Renal cortical epithelial cell (primary cell): ENCODE measurements at places on chromosomes 2 and 18. TPM values are rescaled to one million over a fixed set of nuclear protein-coding genes. Genes with fewer than 3 reads are reported as not detected.
A peak's percentile ranks its signal among the peaks of the same experiment; 100 is the strongest.

GRCh38 chr2:73050121-73050545, 21.4 kb downstream of the SFXN5 start:
- DNase-seq, result peak; percentile 52

GRCh38 chr2:189608795-189609422, 28.3 kb upstream of the SLC40A1 start:
- no peak for DNase-seq

DNA sequence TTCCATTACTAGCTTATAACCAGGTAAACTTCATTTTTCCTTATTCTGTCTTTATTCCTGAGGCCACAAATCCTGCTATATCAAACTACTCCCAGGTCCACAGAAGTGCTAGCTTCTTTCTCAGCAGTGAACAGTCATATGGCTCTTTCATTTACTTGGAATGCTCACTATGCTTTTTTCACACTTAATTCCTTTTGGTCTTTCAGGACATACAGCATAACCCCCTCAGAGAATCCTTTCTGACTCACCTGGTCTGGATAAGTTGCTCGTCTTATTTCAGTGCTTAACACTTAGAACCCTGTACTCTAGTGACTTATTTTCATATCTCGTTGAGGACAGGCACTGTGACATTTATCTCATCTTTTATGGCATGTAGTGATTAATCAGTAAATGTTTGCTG, 325.0 kb upstream of the UBE2E3 start:
- peak; percentile 21 for DNase-seq

- DNase-seq, result no peak
These were observed 546.6 kb upstream of the LRRTM4 start for GRCh38 chr2:78068808-78069207.

DNA sequence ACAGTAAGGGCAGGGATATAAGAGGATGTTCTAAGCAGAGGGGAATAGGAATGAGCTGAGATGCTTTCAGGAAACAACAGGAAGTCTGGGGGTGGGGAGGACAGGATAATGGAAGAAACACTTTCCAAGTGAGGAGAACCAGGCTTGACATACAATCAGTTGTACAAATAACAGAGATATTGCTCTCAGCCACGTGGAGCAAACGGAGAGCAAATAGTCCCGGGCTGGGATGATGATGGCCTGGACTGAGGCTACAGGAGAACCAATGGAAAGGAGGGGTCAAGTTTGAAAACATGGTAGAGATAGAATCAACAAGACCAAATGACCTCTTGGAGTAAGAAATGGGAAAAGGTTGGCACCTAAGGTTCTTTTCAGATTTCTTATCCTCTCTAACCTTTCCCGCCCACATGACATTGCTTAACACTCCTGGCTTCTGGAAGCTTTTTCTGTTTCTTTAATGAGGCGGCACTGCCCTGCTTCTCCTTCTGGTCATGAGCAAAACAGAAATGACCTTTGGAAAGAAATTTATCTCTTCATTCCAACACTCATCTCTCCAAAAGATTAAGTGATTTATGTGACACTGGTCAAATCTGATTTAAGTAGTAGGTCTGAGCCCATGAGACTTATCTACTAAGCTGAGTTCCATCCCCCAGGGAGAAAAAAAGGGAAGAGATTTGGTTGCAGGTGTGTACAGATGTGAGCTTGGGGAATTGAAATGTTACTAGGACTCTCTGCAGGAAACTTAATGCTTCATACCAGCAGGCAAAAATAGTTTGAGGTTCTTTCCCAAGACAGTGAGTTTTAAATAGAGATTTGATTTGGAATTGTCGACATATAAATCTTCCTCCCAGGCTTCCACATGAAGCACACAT, 442.9 kb upstream of the HNRNPA3 start:
- no peak for DNase-seq

- DNase-seq, result no peak
These were observed 29.2 kb upstream of the HNRNPLL start for GRCh38 chr2:38631976-38632375.

GRCh38 chr2:108612153-108612513, 77.9 kb downstream of the LIMS1 start:
- DNase-seq, result peak; percentile 55

- DNase-seq, result peak; percentile 24
These were observed 238.5 kb upstream of the ERBB4 start for GRCh38 chr2:212777020-212777491.

DNA sequence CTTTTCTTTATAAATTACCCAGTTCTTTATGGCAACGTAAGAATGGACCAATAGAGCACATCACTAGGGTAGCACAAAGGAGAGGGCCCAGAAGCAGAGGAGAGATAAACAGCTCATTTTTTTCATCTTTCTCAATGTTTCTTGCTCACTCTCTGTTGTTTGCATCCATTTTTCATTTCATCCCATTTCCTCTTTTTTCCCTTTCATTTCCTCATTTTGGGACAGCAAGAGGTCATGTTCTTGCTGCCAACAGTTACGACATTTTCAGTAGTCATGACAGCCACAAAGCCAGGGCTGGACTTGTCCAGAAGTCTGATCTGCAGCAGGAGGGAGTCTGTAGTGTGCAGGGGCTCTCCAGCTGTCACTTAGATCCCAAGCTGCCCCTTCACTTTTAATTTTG, 52.7 kb upstream of the CYP1B1 start:
- no peak for DNase-seq

GRCh38 chr2:38066421-38067115, 9.4 kb downstream of the CYP1B1 start:
- peak; percentile 19 for DNase-seq

GRCh38 chr18:48006415-48007175, 76.1 kb upstream of the SMAD2 start:
- DNase-seq, result no peak

- DNase-seq, result no peak
These were observed 46.6 kb upstream of the EHBP1 start for GRCh38 chr2:62658891-62659290.

DNA sequence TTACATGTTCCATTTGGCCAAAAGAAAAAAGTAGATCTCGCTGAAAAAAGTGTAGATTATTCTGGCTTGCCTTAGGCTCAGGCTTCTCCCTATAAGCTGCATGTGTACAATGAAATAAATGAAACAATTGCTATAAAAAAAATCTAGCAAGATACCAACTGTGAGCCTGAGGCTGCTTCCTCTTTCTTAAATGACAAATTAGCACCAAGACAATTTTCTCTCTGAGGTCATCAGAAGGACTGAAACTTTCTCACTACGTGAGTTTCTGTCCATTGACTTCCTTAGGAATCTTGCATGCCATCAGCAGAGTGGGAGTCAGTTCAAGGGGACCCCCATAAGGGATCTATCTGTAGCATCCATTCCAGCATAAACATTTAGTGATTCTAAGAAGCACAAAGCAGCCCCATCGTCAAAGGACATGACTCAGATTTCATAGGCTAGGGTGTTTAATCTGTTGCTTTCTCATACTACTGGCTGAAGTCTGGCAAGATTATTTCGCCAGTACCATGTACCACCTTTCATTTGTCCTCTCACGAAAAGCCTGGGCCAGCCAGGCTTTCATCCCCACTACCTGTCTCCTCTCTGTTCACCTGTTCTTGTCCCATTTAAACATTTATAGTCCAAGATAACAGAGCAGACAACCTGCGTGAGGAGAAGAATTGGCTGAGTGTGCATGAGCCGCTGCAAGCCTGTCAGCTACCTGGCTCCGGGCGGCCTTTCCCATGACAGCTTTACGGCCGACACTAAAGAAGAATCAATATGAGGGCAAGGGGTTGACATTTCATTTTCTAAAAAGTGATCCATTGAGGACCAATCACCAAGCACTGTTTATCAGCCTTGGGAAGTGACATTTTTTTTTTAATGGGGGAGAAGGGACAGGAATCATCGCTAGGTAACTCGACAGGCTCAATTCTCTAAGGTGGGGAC, 120.0 kb downstream of the EPHA4 start:
- no peak for DNase-seq

- DNase-seq, result no peak
These were observed 18.5 kb downstream of the PDCL3 start for GRCh38 chr2:100581277-100581612.

- peak; percentile 71 for DNase-seq
These were observed 97.9 kb upstream of the NOL4 start for GRCh38 chr18:34322365-34323289.

DNA sequence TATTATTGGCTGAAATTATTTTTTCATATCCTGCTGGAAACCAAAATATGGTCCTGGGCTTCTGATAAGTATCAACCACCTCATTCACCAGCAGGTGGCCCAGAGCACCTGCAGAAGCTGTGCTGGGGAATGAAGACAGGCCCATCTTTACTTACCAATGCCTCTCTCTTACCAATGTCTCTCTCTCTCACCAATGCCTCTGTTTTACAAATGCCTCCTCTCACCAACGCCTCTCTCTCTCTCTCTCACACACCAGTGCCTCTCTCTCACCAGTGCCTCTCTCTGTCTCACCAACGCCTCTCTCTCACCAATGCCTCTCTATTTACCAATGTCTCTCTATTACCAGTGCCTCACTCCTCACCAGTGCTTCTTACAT, 2.3 kb upstream of the MAL start:
- DNase-seq, result peak; percentile 59

- no peak for DNase-seq
These were observed 200.4 kb downstream of the SPP2 start for GRCh38 chr2:234250926-234251325.

DNA sequence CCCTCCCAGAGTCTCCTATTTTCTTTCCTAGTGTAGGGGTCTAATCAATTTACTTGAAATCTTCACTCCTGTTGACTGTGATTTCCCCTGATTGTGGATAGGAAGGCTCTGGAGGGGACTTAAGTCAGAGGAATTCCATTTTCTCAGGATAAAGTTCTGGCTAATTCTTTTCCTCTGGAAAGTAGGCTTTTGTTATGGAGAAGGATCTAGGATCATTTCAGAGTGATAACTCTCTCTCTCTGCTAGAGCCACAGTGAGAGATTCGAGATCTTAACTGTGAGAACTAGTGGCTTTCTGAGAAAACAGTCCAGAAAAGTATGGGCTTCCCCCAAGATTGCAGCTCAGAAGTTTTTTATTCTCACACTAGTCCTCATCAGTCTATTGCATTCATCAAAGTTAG, 163.9 kb upstream of the TFPI start:
- DNase-seq, result no peak

DNA sequence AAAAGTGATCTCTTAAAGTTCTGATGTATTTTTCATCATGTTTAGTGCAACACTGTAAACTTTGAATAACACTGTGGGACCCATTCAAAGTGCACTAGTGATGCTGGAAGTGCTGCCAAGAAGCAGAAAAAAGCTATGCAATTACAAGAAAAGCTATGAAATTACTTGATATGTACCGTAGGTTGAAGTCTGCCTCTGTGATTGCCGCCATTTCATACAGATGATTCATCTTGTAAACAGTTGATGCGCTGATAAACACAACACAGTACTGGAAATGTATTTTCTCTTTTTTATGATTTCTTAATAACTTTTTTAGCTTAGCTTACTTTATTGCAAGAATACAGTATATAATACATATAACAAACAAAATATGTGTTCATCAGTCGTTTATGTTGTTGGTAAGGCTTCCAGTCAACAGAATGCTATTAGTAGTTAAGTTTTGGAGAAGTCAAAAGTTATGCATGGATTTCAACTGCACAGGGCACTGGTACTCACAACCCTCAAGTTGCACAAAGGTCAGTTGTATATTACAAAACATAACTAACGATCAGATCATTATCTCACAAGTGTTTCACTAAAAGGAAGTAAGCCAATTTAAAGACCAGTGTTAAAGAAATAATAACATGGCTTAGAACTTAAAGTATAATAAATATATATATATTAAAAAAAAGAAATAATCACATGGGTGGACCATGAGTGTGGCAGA, 82.0 kb downstream of the SGPP2 start:
- no peak for DNase-seq

DNA sequence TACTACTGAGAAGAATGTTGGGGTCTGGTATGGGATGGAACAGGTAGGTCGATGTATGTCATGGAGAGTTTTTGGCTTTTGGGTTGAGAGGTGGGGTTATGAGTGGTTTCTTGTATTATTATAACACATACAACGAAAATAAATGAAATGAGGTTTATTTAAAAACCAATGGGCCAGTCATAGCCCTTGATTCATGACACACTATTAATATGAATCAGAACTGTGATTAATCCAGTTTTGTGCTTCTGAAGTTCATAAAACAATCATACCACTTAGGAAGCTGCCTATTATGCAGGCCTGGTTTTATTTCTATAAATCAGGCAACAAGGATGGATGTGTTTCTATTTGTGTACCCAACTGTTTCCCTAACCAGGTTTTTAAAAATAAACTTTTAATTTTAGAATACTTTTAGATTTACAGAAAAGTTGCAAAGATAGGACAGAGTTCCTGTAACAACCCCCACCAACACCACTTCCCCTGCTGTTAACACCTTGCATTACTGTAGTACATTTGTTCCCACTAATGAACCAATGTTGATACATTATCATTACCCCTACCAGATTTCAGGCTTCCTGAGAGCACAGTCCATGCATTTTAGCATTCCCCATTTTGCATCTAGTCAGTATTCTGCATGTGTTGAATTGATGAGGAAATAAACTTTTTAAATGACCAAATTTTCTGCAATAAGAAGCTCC, 37.5 kb upstream of the NCOA1 start:
- no peak for DNase-seq

- DNase-seq, result no peak
These were observed 6.5 kb upstream of the PPP3R1 start for GRCh38 chr2:68258851-68259250.

- DNase-seq, result no peak
These were observed 41.6 kb downstream of the DHRS9 start for GRCh38 chr2:169110916-169111315.

DNA sequence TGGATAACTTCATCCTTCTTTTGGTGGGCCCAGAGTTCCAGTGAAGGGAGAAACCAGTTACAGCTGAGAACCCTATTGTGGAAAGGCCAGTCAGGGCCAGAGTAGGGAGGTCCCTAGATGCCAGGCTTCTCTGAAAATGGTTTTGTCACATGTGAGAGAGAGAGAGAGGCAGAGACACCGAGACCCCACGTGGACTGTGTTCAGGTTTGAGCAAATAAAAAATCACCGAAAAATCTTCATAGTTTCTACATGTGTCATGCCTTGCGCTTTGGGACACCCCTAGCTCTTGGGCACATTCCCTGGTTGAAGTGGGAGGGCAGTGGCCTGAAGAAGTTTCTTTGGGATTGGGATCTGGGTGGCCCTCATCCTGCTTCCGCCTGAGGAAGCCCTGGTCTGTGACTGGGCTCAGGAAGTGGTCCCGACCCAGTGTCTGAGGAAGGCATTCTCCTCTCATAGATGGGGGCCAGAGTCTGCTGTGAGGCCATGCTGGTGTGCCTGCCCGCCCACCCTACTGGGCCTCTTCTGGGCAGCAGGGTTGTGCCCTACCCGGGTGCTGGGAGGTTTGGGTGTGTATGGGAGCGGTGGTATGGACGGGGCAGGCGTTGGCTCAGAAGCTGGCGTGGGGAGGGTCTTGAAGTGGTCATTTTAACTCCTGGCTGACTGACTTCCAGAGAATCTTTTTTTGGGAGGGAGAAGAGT, 16.1 kb downstream of the NCK2 start:
- DNase-seq, result no peak

SMARCAL1 gene
- 17.9 and 25.5 TPM in 2 replicates for total RNA-seq

CAVIN2 gene
- total RNA-seq, result 1.6 and 4.3 TPM in 2 replicates

ALLC gene
- not detected in 2 replicates for total RNA-seq

TTC31 gene
- total RNA-seq, result 16.0 and 18.8 TPM in 2 replicates

TCF23 gene
- not detected in 2 replicates for total RNA-seq

EMILIN1 gene
- total RNA-seq, result 0.30 and 0.69 TPM in 2 replicates

PRSS56 gene
- not detected in 2 replicates for total RNA-seq
